ENCODE measurements at places on chromosomes 7 and 10. TPM values are rescaled to one million over a fixed set of nuclear protein-coding genes. Genes with fewer than 3 reads are reported as not detected.

The TLX1 gene
- total RNA-seq, result not detected

The ADGRA1 gene
- not detected for total RNA-seq

The PLCE1 gene
- 0.12 TPM for total RNA-seq

The PLXDC2 gene
- 0.09 TPM for total RNA-seq

All from activated T-cell treated with anti-CD3 and anti-CD28 coated beads, Interleukin-2, amount 50 U/mL, for 72 hours (primary cell).